DND-41 (cell line): ENCODE measurements at places on chromosomes 11 and 22.
A peak's percentile ranks its signal among the peaks of the same experiment; 100 is the strongest.

GRCh38 chr22:50398831-50399648 lies 55.9 kb downstream of the PPP6R2 start:
- peaks cover 68% of the 10 kb centered on the region for H3K36me3 ChIP-seq
- no peak overlapping the region for H3K27ac ChIP-seq
- DNase-seq, result no peak

DNA sequence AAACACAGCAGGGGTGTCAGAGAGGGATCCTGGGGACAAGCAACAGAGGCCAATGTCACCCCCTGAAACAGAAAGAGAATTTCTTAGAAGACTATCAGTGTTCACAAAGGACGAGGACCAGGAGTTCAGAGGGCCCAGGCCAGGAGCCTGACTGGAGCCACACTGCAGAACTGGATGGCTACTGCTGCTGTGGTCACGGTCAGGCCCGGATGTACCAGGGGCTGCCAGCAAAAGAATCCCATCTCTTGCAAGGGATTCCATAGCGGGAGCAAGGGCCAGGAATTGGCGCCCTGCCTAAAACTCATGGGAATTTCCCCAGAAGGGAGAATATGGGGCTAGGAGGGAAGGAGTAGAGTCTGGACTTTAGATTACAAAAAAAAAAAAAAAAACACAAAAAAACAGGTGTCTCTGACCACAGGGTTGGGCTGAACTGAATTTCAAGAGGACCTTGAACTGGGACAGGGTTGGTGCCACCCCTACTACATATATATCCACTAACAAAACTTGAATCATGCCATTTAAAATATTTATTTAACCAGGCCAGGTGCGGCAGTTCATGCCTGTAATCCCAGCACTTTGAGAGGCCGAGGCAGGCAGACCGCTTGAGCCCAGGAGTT lies 15.7 kb upstream of the KCTD14 start:
- no peaks in the 10 kb centered on the region for H3K27me3 ChIP-seq
- no peak for DNase-seq
- peaks cover 10% of the 10 kb centered on the region for H3K4me1 ChIP-seq
- no peak overlapping the region for H3K4me3 ChIP-seq

- no peak overlapping the region for H3K27ac ChIP-seq
- H3K36me3 ChIP-seq, result no peaks in the 10 kb centered on the region; the same call in 1 of the 2 replicates
Measured at GRCh38 chr22:42277232-42277753, 6.8 kb upstream of the TCF20 start.

DNA sequence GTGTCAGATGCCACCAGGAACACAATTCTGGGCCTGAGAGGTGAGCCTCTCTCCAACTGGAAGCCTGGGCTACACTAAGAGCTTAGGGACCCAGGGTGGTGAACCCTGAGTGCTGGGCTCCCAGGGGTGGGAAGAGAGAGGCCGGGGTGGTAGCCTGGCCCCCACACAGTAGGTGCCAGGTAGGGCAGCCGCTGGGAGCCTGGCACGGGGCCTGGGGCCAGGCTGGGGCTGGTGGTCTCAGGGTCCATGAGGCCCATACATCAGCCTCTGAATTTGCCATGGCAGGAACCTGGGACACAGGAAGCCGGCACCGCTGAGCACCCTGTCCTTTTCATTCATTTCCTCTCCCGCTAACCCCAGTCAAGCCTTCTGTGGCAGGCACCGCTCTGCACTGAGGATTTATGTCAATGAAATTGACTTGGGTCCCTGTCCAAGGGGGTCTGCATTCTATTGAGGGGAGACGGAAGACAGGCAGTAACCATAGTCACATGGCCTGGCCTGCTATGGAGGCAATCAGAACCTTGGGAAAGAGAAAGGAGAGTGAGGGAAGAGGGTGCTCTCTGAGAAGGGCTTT lies 8.6 kb downstream of the MYEOV start:
- peaks cover 4% of the 10 kb centered on the region for H3K4me1 ChIP-seq
- H3K4me3 ChIP-seq, result no peak overlapping the region
- DNase-seq, result no peak
- H3K27ac ChIP-seq, result no peak overlapping the region
- peaks cover 5% of the 10 kb centered on the region for H3K27me3 ChIP-seq

DNA sequence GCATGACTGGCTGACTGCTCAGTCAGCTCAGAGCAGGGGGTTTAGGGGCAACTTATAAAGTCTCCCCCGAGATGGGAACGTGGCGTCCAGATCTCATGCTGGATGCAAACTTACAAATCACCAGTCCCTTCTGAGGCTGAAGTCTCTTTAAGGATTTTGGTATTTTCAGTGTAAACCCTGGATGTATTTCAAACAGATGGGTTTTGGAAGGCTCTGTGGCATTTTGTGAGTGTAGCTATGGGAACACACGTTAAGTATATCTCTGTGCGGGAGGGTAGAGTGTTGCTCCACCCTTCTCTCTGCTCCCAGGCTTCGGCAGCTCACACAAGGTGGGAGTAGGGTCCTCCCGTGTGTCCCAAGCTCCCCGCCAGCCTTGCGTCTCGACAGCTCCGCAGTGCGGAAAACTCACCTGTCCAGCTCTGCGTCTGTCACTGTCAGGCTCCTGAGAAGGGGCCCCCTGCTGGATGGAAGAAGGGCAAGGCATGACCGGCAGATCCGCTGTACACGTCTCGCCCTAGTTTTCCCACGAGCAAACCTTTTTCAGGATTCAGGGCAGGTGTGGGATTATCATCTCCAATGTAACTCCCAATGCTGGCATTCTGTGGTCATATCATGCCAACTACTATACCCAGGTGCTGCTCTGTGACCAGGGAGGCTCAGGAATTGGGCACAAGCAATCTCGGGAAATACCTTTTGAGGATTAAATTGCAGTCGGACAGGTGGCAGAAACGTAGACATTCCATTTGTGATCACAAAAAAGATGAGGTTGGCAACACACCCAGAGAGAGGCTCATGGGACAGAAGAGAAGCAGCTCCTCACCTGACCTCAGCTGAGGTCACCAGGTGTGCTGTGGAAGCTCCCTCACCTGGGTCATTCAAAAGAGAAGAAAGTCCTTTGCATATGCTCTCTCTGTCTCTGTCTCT lies 313.9 kb upstream of the B3GAT1 start:
- no peak for DNase-seq
- peak overlapping the region; percentile 98 for H3K27ac ChIP-seq
- H3K4me1 ChIP-seq, result peaks cover 82% of the 10 kb centered on the region
- no peaks in the 10 kb centered on the region for H3K27me3 ChIP-seq
- H3K36me3 ChIP-seq, result no peaks in the 10 kb centered on the region

DNA sequence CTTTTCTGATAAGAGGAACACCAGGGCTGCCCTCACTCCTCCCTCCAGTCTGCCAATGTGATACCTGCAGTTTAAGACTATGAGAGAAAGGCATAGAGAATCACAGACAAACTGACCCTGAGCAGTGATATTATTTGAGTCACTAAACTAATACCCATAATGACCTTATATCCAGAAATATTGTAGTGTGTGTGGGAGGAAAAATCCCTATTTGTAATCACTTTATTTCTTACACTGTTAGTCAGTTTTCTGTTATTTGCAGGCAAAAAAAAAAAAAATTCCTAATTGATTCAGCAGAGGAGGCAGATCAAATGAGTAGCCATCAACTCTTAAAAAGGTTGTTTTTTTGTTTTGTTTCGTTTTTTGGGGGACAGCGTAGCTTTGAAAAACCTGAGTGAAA lies 82.5 kb downstream of the MAML2 start:
- H3K4me1 ChIP-seq, result peaks cover 60% of the 10 kb centered on the region
- no peaks in the 10 kb centered on the region for H3K27me3 ChIP-seq
- no peak for DNase-seq
- H3K27ac ChIP-seq, result peak overlapping the region; percentile 94

DNA sequence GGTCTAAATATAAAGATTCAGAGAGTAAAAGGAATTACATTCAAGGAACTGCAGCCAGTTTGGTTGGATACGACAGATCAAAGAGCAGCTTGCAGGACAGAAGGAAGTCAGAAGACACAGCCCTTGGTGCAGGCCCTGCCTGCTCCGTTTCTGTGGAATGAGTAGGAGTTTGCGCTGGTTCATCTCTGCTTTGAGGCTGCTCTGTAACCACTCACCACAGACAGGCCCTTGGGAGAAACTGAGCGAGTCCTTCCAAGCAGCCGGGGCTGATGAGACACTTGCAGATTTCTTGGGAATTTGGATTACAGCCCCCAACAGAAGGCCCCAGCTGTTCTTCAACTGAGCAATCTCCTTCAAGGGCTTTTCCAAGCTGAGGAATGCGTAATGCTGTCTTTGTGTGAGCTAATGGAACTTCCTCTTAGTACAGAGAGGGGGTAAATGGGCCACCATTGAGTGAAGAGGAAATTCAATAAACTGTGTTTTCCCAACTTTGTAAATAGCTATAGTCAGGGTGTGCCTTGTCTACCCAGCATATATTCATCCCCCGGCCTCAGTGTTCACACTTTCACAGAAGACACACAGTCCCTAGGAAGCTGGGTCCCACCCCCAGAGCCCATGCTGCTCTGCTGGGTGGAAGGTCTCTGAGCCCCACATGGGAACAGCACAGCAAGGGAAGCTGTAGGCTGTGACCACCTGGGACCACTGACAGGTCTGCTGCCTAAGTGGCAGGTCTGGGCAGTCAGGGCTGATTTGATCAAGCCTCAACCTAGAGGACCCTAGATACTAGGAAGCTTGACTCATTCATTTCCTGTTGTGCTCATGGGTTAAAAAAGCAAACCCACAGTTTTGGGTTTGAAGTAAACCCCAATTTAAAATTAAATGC lies 16.6 kb downstream of the IL10RA start:
- H3K27ac ChIP-seq, result peak overlapping the region; percentile 42
- H3K36me3 ChIP-seq, result no peaks in the 10 kb centered on the region
- H3K27me3 ChIP-seq, result no peaks in the 10 kb centered on the region
- peak; percentile 45 for DNase-seq

- H3K27me3 ChIP-seq, result peaks cover 2% of the 10 kb centered on the region
- H3K36me3 ChIP-seq, result no peaks in the 10 kb centered on the region
- H3K27ac ChIP-seq, result no peak overlapping the region
- no peak overlapping the region for H3K4me3 ChIP-seq
Measured at GRCh38 chr22:27086080-27087044, 429.0 kb downstream of the MIAT start.

DNA sequence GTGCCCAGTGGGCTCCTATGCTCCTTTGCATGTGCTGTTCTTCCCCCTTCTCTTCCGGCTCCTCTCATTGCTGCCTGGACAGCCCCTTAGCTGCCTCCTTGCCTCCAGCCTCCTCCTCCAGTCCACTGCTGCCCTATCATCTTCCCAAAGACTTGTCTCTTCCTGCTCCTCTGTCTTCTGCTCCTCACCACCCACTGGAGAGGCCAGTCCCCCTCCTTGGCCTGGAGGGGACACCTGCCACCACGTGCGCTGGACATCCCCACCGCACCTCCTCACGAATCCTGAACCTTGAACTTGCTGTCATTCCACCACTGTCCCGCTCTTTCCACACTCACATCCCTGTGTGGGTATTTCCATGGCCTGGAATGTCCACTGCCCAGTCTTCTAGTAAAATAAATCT lies 49.8 kb downstream of the MICAL2 start:
- H3K27ac ChIP-seq, result no peak overlapping the region
- no peak overlapping the region for H3K4me3 ChIP-seq
- DNase-seq, result no peak
- peaks cover 19% of the 10 kb centered on the region for H3K4me1 ChIP-seq
- H3K27me3 ChIP-seq, result no peaks in the 10 kb centered on the region

DNA sequence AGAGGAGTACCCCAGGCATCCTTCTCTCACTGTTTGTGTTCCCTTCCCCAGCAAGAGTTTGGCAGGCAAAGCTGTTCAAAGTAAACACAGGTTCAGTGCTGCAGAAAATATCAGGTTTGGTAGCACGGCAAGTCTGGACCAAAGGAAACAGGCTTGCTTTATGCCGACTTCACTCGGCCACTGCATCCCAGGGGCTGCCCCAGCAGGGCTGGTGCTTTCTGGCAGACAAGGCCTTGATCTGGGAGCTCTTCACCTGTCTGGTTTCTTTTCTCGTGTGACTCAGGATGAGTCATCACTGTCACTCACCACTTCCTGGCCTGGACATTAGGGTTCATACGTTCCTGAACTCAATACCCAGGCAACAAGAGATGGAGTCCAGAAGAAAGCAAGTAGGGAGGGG lies 52.6 kb upstream of the NAV2 start:
- peaks cover 15% of the 10 kb centered on the region for H3K27me3 ChIP-seq
- H3K36me3 ChIP-seq, result no peaks in the 10 kb centered on the region
- DNase-seq, result no peak
- H3K4me1 ChIP-seq, result no peaks in the 10 kb centered on the region

- H3K36me3 ChIP-seq, result no peaks in the 10 kb centered on the region
- DNase-seq, result peak; percentile 12
- no peaks in the 10 kb centered on the region for H3K27me3 ChIP-seq
- H3K27ac ChIP-seq, result peak overlapping the region; percentile 94
Measured at GRCh38 chr22:41799486-41800347, 762 bp upstream of the CCDC134 start.

GRCh38 chr11:34243600-34244464 lies 114.0 kb downstream of the ABTB2 start:
- no peak for DNase-seq
- peaks cover 9% of the 10 kb centered on the region for H3K4me1 ChIP-seq
- no peak overlapping the region for H3K27ac ChIP-seq
- H3K36me3 ChIP-seq, result no peaks in the 10 kb centered on the region

GRCh38 chr22:48096851-48097665 lies 1334.6 kb downstream of the TBC1D22A start:
- H3K4me1 ChIP-seq, result peaks cover 66% of the 10 kb centered on the region
- DNase-seq, result peak; percentile 52
- H3K4me3 ChIP-seq, result peak overlapping the region; percentile 44; the same call in 1 of the 2 replicates
- H3K27ac ChIP-seq, result peak overlapping the region; percentile 100
- H3K36me3 ChIP-seq, result peaks cover 7% of the 10 kb centered on the region; the same call in 1 of the 2 replicates
- no peaks in the 10 kb centered on the region for H3K27me3 ChIP-seq

GRCh38 chr11:90476442-90477007 lies 253.7 kb upstream of the CHORDC1 start:
- no peaks in the 10 kb centered on the region for H3K27me3 ChIP-seq
- H3K4me1 ChIP-seq, result no peaks in the 10 kb centered on the region
- H3K4me3 ChIP-seq, result no peak overlapping the region
- H3K27ac ChIP-seq, result no peak overlapping the region
- no peaks in the 10 kb centered on the region for H3K36me3 ChIP-seq
- peak; percentile 15 for DNase-seq

- H3K4me3 ChIP-seq, result no peak overlapping the region
- H3K36me3 ChIP-seq, result no peaks in the 10 kb centered on the region
- peak; percentile 52 for DNase-seq
- H3K27me3 ChIP-seq, result no peaks in the 10 kb centered on the region
- no peak overlapping the region for H3K27ac ChIP-seq
Measured at GRCh38 chr11:124923296-124923695, 4.2 kb downstream of the HEPN1 start.

DNA sequence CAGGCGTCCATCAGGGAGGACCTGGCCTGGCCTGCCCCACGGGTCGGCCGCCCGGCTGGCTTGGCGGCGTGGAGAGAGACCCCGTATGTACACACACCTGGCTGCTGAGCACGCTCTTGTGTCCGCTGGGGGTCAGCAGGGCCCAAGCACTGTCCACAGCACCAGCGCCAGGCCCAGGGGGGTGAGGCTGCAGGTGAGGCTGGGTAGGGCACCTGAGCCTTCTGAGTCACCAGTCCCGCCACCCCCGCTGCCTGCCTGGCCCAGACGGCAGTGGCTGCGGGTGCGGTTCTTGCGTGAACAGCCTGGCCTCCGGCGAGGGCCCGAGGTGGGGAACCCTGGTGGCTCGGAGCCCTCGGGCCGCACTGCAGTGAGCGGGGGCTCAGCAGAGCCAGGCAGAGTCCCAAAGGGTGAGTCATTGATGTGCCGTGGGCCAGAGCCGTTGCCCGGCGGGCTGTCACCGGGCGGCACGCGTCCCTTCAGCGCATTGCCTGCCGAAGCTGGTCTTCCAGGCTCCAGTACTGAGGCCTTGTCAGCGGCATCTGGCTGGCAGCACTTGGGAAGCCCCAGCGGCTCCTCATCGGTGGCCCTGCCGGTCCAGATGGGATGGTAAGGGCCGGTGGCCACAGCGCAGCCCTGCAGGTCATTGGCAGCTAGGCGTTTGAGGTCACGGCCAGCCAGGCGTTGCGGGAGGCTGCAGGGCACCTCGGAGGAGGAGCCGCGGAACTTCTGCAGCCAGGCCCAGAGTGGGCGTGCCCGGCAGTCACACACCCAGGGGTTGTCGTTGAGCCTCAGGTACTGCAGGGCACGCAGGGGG lies 26.3 kb downstream of the RTN4R start:
- H3K27me3 ChIP-seq, result no peaks in the 10 kb centered on the region
